NCI-H187 treated with DMSO at 0.1 percent for 48 hours (cell line): ENCODE measurements at places on chromosomes 11 and 22.

DNA sequence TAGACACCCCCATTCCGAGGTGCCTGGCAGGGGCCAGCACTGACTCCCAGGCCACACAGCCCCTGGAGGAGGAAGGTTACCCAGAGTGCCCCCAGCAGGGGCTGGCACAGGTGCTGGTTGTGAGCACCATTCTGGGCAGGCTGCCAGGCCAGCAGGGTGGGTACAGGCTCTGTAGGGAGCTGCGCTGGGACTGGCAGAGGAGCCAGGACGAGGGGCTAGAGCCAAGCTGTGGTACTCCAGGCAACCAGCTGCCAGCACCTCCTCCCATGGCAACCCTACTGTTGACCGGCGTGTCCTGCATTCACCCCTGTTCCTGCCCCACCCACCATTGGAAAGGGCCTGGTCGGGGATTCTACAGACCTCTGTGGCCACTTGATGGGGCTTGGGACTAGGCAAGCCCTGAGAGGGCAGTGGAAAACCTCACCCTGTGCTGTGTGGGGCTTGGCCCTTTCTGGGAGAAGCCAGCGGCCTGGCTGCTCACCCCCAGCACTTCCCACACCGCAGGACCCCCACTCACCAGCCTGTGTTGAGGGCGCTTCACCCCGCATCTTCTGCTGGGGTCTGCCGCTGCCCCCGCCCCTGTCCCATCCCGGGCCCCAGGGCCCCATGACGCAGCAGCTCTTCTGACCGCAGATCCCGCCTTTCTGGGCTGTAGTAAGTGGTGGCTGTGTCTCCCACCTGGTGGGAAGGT, 1.9 kb downstream of the CLDN5 start:
- DNase-seq = no peak

GRCh38 chr11:409600-410483, 5.0 kb downstream of the SIGIRR start:
- DNase-seq = no peak

DNA sequence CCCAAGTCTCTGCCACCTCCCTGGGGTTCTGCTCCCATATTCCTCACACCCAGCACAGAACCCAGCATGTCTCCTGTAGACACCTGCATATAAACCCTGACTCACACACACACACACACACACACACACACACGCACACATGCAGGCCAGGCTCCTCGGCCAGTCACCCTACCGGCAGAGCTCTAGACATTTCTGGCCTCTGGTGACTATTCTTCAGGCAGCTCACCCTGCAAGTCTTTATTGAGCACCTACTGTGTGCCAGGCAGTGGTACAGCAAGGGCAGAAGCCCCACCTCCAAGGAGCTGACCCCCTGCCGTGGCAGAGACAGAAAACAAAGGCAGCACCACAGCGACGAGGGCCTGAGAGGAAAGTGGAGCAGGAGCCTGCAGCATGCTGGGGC, 50.3 kb downstream of the CDKN1C start:
- no peak for DNase-seq

- no peak for DNase-seq
Observed at GRCh38 chr11:129696309-129696989, 119.2 kb upstream of the TMEM45B start.

GRCh38 chr11:64132191-64132771, 33.6 kb downstream of the MACROD1 start:
- DNase-seq = no peak

DNA sequence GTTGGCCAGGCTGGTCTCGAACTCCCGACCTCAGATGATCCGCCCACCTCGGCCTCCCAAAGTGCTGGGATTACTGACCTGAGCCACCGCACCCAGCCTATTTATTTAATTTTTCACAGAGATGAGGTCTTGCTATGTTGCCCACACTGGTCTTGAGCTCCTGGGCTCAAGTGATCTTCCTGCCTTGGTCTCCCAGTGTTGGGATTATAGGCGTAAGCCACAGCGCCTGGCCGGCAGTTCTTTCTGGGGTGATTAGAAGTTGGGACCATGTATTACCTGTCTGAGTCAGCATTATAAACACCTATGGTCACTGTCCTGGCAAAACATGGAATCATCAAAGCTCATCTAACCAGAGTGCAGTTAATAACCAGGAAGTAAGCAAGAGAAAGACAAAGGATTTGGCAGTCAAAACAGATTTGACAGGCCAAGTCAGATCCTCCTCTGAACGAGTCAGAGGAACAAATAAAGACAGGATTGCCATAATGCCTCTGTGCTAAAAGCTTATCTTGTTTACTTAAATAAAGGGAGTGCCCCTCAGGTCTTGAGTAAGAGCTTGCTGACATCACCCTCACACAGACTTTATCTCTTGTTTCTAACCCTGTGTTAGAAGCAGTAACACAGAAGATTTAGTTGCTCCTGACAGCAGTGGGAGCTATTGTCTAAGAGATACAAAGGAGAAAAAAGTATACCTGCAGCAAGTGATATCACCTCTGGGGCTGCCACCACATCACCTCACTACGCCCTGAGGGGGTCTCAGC, 3.7 kb downstream of the SERPIND1 start:
- peak; percentile 14 for DNase-seq

- DNase-seq = no peak
Observed at GRCh38 chr22:46900549-46900948, 138.1 kb downstream of the TBC1D22A start.
